ENCODE measurements at places on chromosomes 1 and 21.

DNA sequence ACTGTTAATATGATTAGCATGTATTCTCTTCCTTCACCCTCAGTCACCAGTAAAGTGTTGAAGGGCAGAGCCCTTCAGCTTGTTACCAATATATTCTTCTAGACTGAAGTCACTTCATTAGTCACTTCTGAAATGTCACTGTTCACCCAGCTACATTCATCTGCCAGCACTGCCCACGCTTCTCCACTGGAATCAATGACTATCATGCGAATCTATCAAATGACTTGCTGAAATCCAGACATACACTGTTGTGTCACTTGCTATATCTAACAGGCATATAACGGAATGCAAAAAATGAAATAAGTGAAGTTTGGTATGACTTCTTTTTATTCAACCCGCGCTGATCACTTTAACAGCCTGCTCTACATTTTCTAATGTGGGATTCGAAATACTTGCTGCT lies 16.1 kb downstream of the FH start:
- no peak for DNase-seq

DNA sequence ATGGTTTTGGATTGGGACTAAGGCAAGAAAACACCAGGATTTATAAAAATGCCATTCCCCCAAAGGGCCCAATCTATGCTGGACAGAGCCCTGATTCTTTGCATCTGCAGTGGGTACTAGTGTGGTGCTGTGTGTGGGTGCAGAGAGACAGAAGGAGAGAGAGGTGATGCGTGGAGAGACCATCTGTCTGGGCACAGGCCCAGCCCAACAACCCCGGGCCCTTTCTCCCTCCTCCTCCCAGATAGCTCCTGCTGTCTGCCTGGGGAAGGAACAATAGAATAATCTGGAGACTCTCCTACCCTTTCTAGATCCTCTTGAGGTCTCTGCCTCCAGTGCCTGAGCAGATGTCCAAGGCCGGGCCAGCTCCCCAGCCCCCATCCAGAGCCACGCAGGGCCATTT lies 15.1 kb downstream of the KIAA1614 start:
- DNase-seq = no peak

GRCh38 chr1:1906185-1907097 lies 8.6 kb upstream of the CALML6 start:
- no peak for DNase-seq

GRCh38 chr1:17121881-17122280 lies 2.6 kb upstream of the PADI2 start:
- no peak for DNase-seq

DNA sequence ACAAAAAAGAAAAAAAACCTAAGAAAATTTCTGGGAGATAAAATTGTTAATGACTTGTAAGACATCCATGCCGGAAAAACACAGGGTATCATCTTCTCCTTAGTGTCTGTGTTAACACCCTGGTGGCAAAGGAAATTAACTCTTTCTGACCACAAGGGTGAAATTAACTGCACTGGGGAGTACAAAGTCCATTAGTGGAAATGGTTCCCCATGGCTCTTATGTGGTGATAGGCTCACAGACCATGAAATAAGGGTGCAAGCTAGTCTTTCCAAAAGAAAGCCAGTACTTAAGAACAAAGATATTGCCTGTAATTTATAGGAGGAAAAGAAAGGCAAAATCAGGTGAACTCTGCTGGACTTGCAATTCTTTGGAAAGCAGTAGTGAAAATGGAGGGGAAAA lies 185.4 kb downstream of the LRRIQ3 start:
- no peak for DNase-seq

DNA sequence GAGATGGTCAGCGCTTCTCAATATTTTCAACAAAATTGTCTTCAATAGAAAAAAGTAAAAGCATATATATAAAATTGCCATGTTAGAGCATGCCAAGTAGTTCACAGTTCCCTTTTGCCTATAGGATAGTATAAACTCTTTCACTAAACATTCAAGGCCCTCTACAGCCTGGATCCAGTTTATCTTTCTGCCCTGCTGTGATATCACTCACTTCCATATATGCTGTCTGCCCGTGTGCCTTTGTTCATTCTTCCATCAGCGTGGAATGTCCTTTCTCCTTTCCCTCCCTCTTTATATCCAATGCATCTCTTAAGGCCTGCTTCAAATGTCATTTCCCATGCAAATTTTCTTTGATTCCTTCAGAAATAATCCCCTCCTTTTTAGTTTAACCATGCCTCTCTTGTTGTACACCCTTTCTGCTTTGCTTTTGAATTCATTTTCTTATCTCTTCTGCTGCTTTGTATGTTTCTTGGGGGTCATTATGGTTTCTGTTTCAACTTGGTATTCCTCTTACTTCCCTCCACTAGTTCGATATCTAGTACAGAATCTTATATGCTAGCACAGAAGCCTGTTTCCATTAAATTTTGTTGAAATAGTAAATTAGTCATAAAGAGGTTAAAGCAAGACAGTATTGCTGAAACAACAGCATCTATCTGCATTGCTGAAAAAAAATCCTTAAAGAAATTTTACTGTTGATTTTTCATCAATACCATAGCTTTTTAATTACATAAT lies 44.7 kb downstream of the XCL2 start:
- no peak for DNase-seq

DNA sequence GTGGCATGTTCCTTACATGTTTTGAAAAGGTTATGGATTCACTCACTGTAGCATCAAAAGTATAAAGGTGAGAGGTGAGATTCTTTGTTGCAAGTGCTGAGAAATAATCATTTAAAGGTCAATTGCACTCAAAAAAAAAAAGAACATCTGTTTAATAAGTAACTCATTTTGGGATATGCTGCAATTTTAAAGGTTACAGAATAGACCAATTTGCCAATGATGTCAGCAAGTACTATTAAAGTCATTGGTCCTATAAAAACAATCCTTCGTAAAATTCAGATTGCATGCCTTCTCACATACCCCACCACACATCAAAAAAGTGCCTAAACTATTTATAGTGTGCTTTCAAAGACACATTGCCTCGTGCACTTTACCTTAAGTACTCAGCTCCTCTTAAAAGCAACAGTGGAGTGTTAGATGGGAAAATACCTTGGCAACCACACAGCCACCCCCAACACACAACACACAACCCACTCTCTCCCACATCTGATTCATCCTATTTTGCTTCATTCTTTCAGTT lies 218.2 kb upstream of the ADGRL2 start:
- no peak for DNase-seq

DNA sequence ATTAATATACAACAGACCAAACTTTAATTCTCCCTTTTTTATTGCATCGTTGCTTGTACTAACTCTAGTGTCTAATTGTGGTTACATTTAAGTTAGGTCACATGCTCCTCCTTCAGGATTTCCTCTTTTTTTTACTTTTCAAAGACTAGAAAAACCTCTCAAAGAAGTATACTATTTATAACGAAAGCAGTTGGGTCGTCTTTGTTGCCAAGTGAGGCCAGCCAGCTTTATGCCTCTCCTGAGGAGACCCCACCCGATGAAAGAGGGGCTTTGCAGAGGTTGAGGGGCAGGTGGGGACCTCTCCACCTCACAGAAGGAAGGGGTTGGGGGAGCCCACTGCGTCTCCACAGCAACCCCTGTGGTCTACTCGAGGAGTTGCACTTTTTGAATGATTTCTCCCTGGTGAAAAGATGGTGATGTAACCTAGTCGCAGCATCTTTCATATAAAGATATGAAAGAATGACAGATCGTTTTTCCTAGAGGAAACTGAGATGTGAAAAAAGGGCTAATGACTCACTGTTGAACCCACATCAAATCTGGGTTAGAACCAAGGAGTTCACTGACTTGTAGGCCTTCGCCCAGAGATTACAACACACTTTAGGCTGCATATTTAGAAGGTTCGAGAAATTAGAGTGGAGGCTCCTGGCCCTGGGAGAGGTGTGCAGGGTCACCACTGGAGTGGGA lies 6.4 kb downstream of the TGFB2 start:
- DNase-seq = peak; percentile 13

- no peak for DNase-seq
These were observed 7.8 kb upstream of the PHLDA3 start for GRCh38 chr1:201476670-201477344.

- DNase-seq = no peak
These were observed 178.3 kb downstream of the RERE start for GRCh38 chr1:8639148-8639547.

GRCh38 chr1:53548031-53548491 lies 88.9 kb downstream of the DMRTB1 start:
- no peak for DNase-seq

- no peak for DNase-seq
These were observed 160.5 kb downstream of the TBX15 start for GRCh38 chr1:118827636-118828035.

- peak; percentile 7 for DNase-seq
These were observed 5.1 kb upstream of the GJA4 start for GRCh38 chr1:34787461-34788420.

DNA sequence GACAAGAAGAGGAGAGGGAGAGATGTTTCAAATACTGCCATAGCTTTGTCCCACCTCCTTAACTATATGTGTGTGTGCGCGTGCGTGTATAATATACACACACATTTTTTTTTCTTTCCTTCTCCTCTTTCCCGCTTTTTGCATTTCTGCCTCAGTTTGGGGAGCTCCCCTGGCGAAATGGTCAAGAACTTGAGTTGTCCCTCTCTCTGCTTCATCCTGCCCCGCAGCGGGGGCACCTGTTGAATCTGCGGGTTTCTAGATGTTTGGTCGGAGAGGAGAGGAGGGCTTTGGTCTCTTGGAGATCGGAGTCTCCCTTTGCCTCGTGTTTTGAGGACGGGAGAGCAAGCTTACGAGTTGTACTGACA lies 504 bp downstream of the SCCPDH start:
- no peak for DNase-seq

GRCh38 chr1:38730511-38731397 lies 128.8 kb downstream of the RRAGC start:
- no peak for DNase-seq

- DNase-seq = no peak
These were observed 88.1 kb downstream of the COP1 start for GRCh38 chr1:176118985-176119384.

DNA sequence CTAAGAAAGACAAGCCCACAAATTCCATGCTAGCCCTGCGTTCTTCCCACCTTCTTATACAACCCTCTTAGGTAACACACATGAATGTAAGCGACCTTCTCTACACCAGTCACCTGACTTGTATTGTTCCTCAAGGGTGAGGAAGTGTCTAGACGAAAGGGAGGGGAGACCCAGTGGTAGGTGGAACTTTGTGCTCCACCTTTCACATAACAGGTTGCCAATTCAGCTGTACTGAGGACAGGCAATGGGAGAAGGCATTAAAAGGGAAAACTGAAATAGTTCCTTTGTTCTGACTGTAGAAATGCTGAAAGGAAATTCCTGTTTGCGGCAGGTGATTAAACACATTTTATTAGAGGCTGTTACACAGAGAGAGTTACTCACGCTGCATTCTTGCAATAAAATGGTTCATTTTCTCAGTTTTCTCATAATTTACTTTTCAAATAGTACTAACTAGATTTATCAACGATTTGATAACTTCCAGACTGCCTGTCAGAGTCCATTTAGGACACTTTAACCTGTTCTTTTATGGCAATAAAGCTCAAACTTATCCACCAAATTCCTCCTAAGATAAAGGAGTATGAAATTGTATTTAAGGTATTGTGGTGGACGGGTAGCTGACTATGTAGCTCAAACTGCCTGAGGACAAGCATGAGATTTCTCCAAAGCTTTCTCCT lies 17.8 kb upstream of the CHRM3 start:
- DNase-seq = no peak

GRCh38 chr1:118535901-118536300 lies 350.9 kb upstream of the SPAG17 start:
- no peak for DNase-seq

- DNase-seq = no peak
These were observed 9.5 kb downstream of the SCCPDH start for GRCh38 chr1:246733704-246734103.

- DNase-seq = no peak
These were observed at the start of gene GIPC2 for GRCh38 chr1:78045926-78046778. TSS of gene GIPC2 (plus strand) at chr1:78045966. CDS start at chr1:78046095, 129 bp downstream.

GRCh38 chr21:44757731-44758130 lies 43.9 kb downstream of the UBE2G2 start:
- no peak for DNase-seq

DNA sequence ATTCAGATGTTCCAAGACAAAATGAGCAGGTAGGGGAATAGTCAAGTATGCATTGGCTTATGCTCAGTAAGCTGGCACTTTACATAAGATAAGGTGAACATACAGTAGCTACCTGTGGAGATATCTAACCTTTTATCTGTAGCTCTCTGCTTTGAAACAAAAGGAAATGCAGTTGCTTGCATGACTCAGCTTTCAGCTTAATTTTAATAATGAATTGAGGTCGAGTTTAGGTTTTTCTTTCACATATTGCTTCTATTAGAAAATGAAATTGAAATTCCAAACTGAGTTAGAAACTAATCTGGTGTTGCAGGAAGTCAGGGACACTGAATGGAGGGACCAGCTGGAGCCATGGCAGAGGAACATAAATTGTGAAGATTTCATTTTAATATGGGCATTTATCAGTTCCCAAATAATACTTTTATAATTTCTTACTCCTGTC lies 8.3 kb downstream of the FRRS1 start:
- no peak for DNase-seq

GRCh38 chr1:85569737-85570404 lies 10.7 kb upstream of the CCN1 start:
- no peak for DNase-seq

DNA sequence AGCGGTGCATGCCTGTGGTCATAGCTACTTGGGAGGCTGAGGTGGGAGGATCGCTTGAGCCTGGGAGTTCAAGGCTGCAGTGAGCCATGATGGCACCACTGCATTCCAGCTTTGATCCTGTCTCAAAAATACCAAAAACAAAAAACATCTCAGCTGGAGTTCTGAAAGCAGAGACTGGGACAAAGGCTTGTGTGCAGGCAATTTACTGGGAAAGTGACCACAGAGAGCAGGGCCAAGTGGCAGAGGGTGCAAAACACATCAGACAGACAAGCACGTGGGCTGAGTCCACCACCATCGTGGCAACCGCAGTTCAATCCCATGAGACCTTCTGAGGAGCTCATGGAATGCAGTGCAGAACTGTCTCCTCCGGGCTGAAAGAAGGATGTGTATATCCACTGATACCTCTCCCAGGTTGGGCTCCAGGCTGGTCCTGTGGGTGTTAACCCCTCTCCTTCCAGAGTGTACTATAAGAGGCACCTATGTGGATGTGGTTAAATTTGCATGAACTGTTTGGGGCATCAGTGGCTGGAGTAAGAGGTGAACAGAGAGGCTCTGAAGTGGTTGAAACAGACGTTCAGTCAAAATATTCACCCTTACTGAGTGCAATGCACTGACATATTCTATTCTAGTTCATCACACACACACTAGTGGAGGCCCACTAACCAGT lies 10.8 kb downstream of the PIGP start:
- no peak for DNase-seq

Data from DND-41 (cell line).